ENCODE measurements at places on chromosomes 1 and 21.
A peak's percentile ranks its signal among the peaks of the same experiment; 100 is the strongest.

- no peak overlapping the region for H3K4me3 ChIP-seq
- H3K27ac ChIP-seq = no peak overlapping the region
- H3K36me3 ChIP-seq = no peaks in the 10 kb centered on the region
Observed at GRCh38 chr1:100499194-100499811, 38.6 kb upstream of the GPR88 start.

GRCh38 chr1:156625436-156626078 lies 6.3 kb downstream of the HAPLN2 start:
- no peak overlapping the region for H3K27ac ChIP-seq
- H3K36me3 ChIP-seq = no peaks in the 10 kb centered on the region
- no peak overlapping the region for H3K4me3 ChIP-seq
- H3K4me1 ChIP-seq = no peaks in the 10 kb centered on the region
- DNase-seq = no peak
- H3K27me3 ChIP-seq = peaks cover 56% of the 10 kb centered on the region

DNA sequence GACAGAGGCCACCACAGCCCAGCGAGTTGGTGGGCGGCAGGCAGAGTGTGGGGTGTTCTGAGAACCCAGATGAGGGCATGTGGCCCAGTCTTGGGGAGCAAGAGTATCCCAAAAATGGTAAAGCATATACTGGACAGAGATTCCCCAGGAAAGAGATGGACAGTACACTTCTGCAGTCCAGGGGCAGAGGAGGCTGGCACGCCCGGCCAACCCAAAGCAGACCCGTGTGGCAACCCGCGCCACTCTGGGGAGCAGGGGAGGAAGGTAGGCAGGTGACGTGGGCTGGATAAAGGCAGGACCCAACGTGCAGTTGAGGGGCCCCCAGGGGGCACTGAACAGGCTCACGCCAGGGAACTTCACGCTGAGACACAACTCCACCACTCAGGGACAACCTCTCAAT lies 46.4 kb upstream of the RIPK4 start:
- H3K4me1 ChIP-seq = no peaks in the 10 kb centered on the region
- no peaks in the 10 kb centered on the region for H3K27me3 ChIP-seq
- H3K36me3 ChIP-seq = peaks cover 72% of the 10 kb centered on the region
- DNase-seq = no peak
- no peak overlapping the region for H3K4me3 ChIP-seq

DNA sequence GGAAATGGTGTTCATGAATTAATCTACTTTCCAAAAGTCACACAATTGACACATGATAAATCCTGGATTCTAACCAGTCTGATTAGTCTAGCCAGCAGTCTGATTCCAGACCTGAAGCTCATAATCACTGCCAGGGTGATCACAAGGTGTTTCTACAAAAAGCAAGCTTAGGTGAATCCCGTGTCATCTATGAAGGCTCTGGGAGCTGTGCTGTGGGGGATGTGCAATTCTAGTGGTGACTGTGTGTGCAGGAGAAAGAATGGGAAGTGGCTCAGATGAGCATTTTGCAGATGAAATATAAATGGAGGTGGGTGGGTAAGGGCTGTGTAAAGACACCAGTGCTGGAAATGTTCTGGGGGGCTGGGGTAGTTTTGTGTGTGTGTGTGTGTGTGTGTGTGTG lies 1.8 kb upstream of the NPPB start:
- H3K36me3 ChIP-seq = no peaks in the 10 kb centered on the region
- H3K4me3 ChIP-seq = no peak overlapping the region
- H3K4me1 ChIP-seq = no peaks in the 10 kb centered on the region
- no peak overlapping the region for H3K27ac ChIP-seq

GRCh38 chr1:182507685-182508084 lies 57.7 kb downstream of the RGSL1 start:
- H3K36me3 ChIP-seq = no peaks in the 10 kb centered on the region
- H3K27me3 ChIP-seq = no peaks in the 10 kb centered on the region
- H3K4me1 ChIP-seq = no peaks in the 10 kb centered on the region
- no peak for DNase-seq
- no peak overlapping the region for H3K27ac ChIP-seq

DNA sequence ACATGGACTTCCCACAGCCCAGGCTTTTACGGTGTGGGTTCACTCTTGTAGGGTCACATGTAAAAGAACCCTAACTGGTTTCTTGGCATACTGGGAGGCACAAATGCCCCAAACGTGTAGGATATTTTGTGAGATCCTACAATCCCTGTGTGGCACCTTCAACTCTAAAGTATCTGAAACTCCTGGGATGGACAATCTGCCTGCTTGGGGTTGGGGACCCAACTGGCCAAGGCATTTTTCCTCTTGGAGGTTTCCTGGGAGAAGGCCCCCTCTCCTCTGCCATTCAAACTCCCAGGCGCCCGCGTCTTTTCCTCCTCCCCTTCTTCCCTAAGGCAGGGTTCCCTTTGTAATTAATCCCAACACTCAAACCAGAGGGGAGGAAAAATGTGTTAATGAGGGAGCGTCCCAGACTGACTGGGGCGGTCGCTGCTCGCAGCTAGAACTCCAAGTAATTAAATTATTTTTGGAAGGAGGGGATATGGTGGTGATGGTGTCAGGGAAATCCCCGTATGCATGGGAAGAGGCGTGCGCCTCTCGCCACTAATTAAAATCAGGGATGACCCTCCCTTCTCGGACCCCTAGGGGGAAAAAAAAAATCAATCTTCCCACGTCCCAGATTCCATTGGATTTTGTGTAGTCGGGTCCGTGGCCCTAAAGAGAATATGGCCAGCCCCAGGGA lies 681 bp upstream of the VANGL2 start:
- H3K4me3 ChIP-seq = peak overlapping the region; percentile 54
- H3K27ac ChIP-seq = peak overlapping the region; percentile 34
- H3K36me3 ChIP-seq = no peaks in the 10 kb centered on the region
- DNase-seq = no peak

- no peak overlapping the region for H3K27ac ChIP-seq
- H3K36me3 ChIP-seq = no peaks in the 10 kb centered on the region
Observed at GRCh38 chr1:183323849-183324683, 94.1 kb downstream of the NMNAT2 start.

DNA sequence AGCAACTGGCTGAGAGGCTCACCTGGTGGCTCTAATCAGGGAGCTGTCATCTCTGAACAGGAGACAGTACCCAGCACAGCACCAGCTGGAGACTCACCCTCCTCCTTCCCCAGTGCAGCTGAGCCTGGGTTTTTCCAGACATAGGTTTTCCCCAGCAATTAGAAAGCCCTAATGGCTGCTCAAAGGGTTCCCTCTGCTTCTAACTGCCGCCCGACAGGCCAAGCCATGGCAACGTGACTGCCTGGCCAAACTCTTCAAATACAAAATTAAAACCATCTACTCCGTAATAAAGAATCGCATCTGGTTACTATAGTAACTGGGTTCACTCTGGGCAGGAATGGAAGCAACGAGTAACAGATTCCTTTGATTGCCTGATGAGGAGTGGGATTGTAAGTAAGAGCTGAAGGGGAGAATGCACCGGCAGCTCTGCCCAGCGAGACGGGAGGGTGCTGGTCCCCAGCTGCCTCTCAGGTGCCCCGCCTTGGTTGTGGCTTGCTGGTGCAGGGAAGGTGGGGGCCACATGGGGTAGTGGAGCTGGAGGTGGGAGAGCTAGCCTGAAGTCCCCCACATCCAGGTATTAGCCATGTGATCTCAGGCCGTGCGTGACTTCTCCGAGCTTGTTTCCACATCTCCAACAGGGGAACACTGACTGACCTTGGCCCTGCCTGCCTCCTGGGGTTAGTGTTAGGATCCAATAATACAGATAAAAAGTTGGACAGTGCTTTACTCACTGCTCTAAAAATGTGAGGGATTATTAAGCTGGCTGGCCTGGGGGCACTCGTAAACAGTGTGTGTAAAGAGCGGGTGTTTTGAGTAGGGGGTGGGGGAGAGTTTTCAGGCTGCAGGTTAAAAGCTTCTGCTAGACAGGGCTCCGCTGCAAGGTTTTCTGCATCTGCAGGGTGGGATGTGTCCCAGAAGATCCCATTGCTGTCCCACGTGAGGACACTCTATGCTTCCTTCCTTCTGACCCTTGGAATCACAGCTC lies 94.2 kb downstream of the KCNN3 start:
- no peak for DNase-seq
- H3K27ac ChIP-seq = no peak overlapping the region
- H3K4me3 ChIP-seq = no peak overlapping the region
- no peaks in the 10 kb centered on the region for H3K27me3 ChIP-seq
- H3K4me1 ChIP-seq = no peaks in the 10 kb centered on the region
- no peaks in the 10 kb centered on the region for H3K36me3 ChIP-seq

GRCh38 chr1:197955486-197956394 lies 38.6 kb downstream of the LHX9 start:
- H3K27ac ChIP-seq = no peak overlapping the region
- no peak overlapping the region for H3K4me3 ChIP-seq
- no peaks in the 10 kb centered on the region for H3K36me3 ChIP-seq
- no peak for DNase-seq
- no peaks in the 10 kb centered on the region for H3K4me1 ChIP-seq

Data from RWPE2 (cell line).